Nucleus accumbens (tissue), 56 donors: ENCODE measurements at places on chromosomes 6 and 20.

DNA sequence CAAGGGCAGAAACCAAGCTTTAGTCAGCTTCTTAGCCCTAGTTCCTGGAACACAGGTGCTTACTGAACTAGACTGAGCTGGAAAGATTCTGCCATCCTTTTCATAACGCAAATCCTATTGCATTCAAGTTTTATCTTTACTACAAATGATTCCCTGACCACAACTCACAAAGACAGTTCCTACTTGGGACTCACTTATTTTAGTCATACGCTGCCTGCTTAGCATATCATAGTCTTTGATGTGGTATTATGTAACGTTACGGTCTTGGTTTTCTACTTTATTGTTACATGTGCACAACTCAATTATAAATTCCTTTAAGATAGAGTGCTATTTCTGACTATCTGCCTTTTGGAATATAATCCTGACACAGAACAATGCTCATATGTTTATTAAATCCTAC, 59.1 kb downstream of the BLOC1S5 start:
- no peak for DNase-seq

GRCh38 chr6:157017861-157018260, 240.7 kb downstream of the ARID1B start:
- DNase-seq: no peak

GRCh38 chr20:25237610-25238318, 10.1 kb upstream of the PYGB start:
- DNase-seq: no peak

DNA sequence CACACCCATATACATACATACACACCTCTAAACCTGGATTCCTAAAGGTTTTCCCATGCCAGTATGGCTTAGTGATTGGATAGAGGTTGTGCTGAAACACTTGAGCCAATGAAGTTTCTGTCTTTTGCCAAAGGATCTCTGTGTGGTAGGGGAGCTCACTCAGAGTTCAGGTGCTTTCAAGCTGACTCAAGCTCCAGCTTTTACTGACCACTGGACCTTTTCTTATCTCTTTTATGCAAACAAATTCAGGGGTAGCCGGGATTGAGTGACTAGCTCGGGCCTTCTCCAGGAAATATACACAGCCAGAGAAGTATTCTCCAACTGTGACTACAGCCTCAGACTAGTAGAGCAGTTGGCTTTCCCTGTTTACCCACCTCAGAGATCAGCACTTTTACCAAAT, 21.5 kb upstream of the DSE start:
- DNase-seq: no peak

DNA sequence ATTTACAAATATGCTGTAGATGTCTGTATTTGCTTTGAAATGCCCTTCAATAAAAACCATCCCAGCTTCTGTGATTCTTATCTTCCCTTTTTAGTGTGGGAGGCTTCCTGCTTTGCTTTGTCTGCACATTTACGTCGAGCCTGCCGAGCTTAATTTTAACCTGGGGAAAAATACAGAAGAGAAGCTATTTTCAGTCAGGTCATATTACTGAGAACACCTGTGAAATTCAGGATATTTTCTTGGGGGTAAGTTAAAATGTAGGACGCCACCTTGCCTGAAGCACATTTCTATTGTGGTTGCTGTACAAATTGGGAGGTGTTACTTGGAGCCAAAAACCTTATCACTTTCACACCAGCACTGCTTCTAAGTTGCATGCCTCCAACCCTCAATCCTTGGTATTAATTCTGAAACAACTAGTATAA, 43.6 kb upstream of the FUCA2 start:
- no peak for DNase-seq

GRCh38 chr6:73528897-73529296, 8.1 kb upstream of the EEF1A1 start:
- DNase-seq: no peak

GRCh38 chr20:48940170-48940569, 18.7 kb downstream of the ARFGEF2 start:
- DNase-seq: no peak

- no peak for DNase-seq
Observed at GRCh38 chr6:90472716-90473115, 114.2 kb downstream of the MAP3K7 start.

GRCh38 chr6:124963416-124963785, 1.2 kb downstream of the RNF217 start:
- no peak for DNase-seq

DNA sequence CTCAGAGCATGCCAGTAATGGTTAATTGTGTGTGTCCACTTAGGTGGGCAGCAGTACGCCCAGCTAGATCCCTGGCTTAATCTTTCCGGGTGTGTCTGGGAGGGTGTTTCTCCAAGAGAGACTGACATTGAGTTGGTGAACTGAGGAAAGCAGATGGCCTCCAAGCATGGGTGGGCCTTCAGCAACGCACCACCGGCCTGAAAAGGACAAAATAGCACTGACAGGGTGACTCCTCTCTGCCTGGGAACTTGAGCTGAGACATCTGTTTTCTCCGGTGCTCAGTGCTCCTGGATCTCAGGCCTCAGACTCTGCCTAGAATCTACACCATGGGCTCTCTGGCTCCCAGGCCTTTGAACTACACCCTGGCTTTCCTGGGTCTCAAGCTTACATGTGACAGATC, 43.2 kb downstream of the C6orf118 start:
- no peak for DNase-seq

GRCh38 chr20:59122566-59122919, 41.1 kb upstream of the ZNF831 start:
- DNase-seq: no peak

- DNase-seq: no peak
Observed at GRCh38 chr6:33259032-33259431, 12.6 kb downstream of the VPS52 start.

GRCh38 chr20:51312480-51312783, 230.1 kb downstream of the NFATC2 start:
- no peak for DNase-seq

DNA sequence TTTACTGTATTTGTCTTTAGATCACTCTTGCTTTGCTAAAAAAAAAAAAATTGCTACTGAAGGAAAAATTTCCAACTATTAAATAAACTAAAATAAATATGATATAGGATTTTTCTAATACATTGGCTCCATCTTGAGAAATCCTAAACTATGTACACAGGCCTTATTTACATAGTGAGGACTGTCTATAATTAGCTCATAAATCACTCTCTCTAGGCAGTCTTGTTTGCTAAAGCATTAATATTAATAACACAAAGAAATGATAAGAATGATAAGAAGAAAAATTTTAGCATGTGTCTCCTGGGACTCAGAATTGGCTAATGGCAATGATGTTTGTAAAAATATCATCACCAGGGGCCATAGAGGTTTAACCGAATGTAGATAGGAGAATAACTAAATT, 13.3 kb upstream of the CRYBG1 start:
- no peak for DNase-seq

DNA sequence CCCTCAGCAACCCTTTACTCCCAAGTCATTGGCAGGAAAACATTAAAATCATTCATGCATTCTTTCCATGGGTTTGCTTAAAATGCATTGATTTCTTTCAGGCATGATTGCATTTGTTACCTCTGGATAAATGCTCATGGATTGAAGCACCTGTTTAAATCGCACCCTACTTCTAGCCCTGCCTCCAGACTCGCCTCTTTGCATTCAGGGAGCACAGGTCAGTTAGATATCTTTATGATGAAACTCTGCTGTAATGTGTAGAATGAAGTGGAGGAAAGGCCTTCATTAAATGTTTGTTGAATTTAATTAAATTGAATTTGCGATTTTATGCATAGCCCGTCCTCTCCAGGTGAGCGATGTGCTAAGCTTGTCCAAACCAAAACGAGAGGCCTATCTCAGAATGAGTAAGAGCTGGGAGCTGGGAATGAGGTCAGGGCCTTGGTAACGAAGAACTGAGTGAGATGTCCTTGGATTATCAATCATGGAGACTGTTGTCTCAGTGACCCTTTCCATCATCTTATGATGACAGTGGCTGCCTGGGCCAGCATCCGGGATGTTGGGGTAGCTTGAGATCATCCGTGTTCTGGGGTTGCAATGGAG, 210.1 kb downstream of the SYNDIG1 start:
- no peak for DNase-seq

- DNase-seq: no peak
Observed at GRCh38 chr6:150230832-150231524, 88.1 kb downstream of the PPP1R14C start.

DNA sequence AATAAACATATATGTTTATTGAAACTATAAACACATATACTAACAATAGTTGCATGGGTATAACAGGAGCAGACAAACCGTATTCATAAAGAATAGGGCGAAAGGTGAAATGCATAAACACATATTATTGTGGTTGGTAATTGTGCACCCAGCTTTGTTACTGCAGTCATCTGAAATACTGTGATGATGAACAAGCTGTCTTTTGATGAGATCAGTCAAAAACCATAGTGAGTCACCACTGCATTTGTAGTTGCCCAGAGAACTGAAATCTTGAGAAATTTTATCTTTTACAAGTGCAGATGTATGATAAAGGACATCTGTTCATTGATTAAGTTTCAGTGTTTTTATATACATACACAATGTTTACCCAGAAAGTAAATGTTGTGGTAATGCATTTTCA, 133.7 kb downstream of the MYO6 start:
- DNase-seq: no peak

- DNase-seq: no peak
Observed at GRCh38 chr6:157943964-157944283, 37.7 kb upstream of the SYNJ2 start.
